ENCODE measurements at places on chromosomes 5 and 9.

GRCh38 chr9:38445154-38446043 lies 21.1 kb upstream of the IGFBPL1 start:
- no peak for DNase-seq

DNA sequence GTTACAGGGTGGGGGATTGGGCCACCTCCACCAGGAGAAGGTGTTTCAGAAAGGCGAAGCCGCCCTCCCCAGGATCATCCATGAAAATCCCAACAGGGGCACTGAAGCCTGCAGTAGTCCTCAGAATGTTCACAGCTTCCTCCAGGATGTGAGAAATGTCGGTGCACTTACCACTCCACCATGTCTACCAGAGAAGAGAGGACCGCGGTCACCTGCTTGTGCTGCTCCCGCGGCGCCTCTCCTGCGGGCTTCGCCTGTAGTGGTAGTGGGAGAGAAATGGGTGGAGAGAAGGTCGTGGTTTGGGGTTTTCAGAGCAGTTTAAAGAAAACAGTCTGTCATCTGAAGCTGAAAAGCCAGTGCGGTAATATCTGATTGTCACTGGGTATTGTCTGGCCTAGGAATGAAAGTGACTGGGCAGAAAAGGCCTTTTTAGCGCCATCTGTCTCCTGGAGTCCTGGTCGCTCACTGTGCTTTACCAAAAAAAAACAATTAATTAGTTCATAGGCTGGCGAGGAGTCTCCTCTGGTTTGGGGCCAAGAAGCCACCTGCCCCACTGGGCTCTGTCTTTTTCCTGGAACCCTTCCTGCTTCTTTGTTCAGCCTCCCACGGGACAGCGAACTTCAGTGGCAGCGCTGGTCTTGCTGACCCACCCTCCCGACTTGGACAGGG lies 23.0 kb upstream of the PPP1R26 start:
- no peak for DNase-seq

GRCh38 chr5:123937230-123937629 lies 425.3 kb downstream of the CSNK1G3 start:
- DNase-seq, result peak; percentile 70

- DNase-seq, result peak; percentile 97
Measured at GRCh38 chr9:109986521-109986991, 206.6 kb downstream of the PALM2AKAP2 start.

DNA sequence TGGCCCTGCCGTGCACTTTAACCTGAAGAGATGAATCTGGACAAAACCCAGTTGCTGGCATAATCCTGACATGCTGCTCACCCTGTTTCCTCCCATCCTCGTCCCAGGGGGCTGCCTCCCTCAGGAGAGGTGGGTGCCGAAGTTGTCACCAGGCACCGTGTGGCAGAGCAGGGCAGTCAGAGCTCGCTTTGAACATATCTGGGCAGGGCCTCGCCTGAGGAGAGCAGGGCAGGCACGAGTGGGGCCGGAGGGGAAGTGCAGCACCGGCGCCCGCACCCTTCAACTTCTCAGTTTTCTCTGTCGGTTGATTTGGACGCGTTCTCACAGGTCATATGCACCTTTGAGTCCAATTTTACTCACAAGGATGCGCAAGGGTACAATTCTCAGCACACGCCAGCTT lies 141.1 kb upstream of the PHYKPL start:
- no peak for DNase-seq

DNA sequence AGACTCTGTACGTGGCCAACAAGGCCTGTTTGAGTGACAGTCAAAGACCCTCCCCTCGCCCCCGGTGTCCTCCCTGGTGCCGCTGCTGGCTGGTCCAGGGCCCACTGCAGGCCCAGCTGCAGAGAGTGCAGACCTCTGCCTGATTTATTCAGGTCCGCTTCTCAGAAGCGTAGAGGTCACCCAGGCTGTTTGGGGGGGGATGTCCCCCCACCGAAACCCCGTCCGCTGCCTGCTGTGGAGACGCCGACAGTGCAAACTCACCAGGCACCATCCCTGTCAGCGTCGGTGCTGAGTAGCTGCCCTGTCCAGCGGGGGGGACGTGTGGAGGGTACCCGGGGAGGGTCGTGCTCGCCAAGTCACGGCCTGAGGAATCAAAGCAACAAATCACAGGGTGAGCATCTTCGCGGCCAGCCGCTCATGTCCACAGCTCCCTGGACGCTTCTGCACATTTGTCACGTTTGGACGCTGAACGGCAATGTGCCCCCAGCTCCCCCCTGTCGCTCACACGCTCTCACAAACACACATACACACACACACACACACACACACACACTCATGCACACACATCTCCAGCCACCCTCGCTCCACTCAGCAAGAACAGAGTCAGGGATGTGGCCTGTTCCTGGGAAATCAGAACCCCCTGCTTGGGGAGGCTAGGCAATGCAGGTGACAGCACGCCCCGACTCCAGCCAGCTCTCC lies 152.2 kb downstream of the PAX5 start:
- DNase-seq, result no peak

DNA sequence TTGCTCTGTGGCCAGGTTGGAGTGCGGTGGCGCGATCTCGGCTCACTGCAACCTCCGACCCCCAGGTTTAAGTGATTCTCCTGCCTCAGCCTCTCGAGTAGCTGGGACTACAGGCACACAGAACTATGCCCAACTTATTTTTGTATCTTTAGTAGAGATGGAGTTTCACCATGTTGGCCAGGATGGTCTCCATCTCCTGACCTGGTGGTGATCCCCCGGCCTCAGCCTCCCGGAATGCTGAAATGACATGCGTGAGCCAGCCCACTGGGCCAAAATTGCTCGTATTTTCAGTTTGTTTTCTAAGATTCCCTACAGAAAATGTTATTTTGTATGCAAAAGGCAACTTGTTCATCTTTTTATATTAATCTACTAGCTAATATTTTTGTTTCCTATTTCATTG lies 782.6 kb downstream of the TLE1 start:
- no peak for DNase-seq

DNA sequence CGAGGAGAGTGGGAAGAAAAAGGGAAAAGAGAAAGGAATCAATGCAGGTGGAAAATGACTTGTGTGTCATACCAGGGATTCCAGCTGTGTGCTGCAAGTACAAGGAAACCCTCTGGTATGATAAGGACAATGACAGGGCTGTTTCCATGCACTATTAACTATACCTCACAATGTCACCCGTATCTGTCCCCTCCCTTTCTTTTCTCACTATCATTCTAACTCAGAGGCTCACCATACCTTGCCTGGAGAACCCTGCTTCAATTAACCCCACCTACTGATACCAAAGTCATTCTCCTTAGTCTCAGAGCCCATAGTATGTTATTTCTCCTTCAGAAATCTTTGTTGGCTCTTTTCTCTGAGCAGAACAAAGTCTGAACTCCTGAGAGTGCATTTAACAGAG lies 236.2 kb upstream of the NREP start:
- no peak for DNase-seq

GRCh38 chr5:15538516-15538915 lies 38.5 kb downstream of the FBXL7 start:
- no peak for DNase-seq
